Activated naive CD8-positive, alpha-beta T cell treated with anti-CD3 and anti-CD28 coated beads for 36 hours (primary cell): ENCODE measurements at places on chromosomes 2 and 18. TPM values are rescaled to one million over a fixed set of nuclear protein-coding genes. Genes with fewer than 3 reads are reported as not detected.

- peaks cover 33% of the 10 kb centered on the region for H3K4me1 ChIP-seq
- peak overlapping the region; percentile 91 for H3K27ac ChIP-seq
- H3K27me3 ChIP-seq: no peaks in the 10 kb centered on the region
Observed at GRCh38 chr2:206084870-206085741, 868 bp downstream of the INO80D start.

DNA sequence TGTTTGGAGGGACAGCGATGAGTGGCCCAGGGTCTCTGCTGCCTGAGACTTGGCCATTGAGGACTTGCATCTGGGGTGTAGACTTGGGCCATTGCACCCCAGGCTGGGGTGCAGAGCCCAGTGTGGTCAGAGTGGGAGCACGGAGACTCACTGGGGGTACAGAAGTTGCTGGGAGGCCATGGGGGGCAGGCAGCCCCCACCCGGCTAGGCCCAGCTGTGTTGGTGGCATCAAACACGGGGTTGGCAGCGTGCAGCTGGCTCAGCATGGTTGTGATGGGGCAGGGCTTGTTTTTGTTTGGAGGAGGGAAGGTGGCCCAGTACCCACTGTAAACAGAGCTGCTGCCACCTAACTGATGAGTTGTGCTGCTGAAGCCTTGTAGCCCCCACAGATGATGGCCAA lies 42.1 kb downstream of the GLI2 start:
- no peaks in the 10 kb centered on the region for H3K4me1 ChIP-seq
- no peaks in the 10 kb centered on the region for H3K27me3 ChIP-seq
- DNase-seq: no peak

DNA sequence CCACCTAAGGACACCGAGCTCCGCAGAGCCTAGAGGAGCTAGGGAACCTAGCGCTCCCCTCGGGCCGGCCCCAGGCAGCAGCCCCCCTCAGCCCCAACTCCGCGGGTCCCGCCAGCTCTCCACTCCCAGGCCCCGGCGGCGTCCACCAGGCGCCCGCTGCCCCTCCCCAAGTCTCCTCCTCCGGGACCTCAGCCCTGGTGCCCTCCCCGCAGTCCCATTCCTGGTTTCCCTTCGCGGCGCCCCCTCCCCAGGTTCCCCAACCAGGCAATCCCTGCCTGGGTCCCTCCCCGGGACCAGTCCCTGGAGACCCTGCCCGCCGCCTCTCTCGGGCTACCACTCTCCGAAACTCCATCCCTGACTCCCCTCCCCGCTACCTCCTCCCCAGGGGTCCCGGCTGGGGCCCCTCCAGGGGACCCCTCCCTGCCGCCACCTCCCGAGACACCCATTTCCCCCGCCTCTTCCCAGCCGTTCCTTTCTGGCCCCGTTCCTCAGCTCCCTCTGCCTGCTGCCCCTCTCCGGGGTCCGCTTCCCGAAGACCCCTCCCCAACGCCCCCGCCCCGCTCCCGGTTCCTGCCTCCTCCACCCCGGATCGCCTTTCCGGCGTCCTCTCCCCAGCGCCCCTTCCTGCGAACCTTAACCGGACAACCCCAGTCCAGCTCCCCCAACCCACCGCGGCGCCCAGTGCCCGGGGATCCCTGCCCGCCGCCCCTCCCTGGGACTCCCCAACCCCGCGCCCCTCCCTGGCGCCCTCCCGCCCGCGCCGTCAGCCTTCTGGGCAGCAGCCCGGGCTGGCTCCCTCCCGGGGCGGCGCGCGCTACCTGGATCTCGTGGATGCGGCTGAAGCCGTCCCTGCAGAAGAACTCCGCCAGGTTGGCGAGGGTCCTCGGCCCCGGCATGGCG lies 678 bp downstream of the CYP27C1 start:
- peaks cover 11% of the 10 kb centered on the region for H3K4me1 ChIP-seq
- peaks cover 2% of the 10 kb centered on the region for H3K36me3 ChIP-seq
- peak; percentile 24 for DNase-seq
- H3K27me3 ChIP-seq: peaks cover 73% of the 10 kb centered on the region
- H3K4me3 ChIP-seq: peak overlapping the region; percentile 52

- H3K4me3 ChIP-seq: no peak overlapping the region
- H3K4me1 ChIP-seq: peaks cover 31% of the 10 kb centered on the region
- H3K27me3 ChIP-seq: no peaks in the 10 kb centered on the region
- no peak overlapping the region for H3K27ac ChIP-seq
Observed at GRCh38 chr2:46362667-46363012, 65.4 kb downstream of the EPAS1 start.

Gene UGT1A8
- total RNA-seq: not detected

Gene SLC19A3
- not detected for total RNA-seq

Gene GKN1
- not detected for total RNA-seq

GRCh38 chr2:126809340-126809739 lies 89.3 kb upstream of the TEX51 start:
- H3K4me3 ChIP-seq: no peak overlapping the region
- no peaks in the 10 kb centered on the region for H3K36me3 ChIP-seq
- DNase-seq: no peak
- H3K27me3 ChIP-seq: peaks cover 21% of the 10 kb centered on the region
- H3K27ac ChIP-seq: no peak overlapping the region
- H3K4me1 ChIP-seq: no peaks in the 10 kb centered on the region

Gene SLC35F6
- 6.3 TPM for total RNA-seq

DNA sequence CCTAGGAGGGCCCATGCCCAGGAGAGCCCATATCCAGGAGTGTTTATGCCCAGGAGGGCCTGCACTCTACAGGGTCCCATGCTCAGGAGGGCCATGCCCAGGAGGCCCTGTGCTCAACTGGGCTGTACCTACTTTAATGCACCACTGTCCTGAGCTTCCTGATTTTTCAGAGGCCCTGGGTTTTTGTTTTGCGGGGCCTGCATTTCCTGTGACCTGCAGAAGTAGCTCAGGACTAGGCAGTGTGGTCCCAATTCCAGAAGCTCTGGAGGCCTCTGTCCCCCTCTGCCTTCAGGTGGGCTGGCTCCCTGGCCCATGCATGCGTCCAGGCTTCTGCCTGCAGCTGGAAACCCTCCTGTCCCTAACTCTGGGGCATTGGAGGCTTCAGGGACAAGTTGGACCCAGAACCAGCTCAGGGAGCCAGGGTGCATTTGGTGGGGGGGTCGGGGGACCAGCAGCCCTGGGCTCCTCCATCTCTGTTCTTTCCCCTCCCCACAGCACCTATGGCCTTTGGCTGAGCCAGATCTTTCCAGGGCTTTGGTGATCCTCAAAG lies 10.8 kb downstream of the GPR35 start:
- no peak overlapping the region for H3K27ac ChIP-seq
- no peaks in the 10 kb centered on the region for H3K4me1 ChIP-seq
- no peaks in the 10 kb centered on the region for H3K27me3 ChIP-seq
- peaks cover 8% of the 10 kb centered on the region for H3K36me3 ChIP-seq

DNA sequence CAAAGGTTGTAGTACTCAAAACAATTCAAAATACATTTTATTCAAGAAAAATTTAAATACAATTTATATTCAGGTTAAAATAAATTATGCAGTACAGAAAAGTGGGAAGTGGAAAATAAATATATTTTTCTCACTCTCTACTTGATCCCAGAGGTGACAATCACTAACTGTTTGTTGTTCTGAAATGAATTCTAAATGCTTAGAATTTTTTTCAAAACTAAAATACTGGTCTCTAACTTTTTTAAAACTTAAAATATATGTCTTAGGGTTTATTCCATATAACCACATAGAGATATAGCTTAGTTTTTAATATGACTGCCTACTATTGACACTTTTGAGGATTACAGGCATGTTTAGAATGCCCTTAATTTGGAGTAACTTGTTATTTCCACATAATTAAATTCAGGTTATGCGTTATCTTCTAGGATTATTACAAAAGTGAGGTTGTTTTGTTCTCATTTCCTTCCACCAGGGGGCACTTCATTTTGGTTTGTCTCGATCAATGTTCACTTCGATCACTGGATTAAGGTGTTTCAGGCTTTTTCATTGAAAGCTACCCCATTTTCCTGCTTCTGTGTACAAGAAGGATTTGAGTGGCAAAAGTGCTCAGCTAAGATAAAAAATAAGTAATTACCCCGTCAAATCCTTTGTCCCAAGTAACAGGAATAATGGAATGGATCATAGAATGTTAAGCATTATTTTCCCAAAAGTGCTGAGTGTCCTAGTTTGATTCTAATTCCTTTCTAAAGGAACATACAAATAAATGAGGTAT lies 27.1 kb upstream of the TFPI start:
- H3K27ac ChIP-seq: no peak overlapping the region
- peaks cover 6% of the 10 kb centered on the region for H3K36me3 ChIP-seq
- peaks cover 6% of the 10 kb centered on the region for H3K4me1 ChIP-seq
- H3K4me3 ChIP-seq: no peak overlapping the region
- H3K27me3 ChIP-seq: peaks cover 23% of the 10 kb centered on the region
- peak; percentile 7 for DNase-seq

Gene IL36B
- total RNA-seq: not detected

DNA sequence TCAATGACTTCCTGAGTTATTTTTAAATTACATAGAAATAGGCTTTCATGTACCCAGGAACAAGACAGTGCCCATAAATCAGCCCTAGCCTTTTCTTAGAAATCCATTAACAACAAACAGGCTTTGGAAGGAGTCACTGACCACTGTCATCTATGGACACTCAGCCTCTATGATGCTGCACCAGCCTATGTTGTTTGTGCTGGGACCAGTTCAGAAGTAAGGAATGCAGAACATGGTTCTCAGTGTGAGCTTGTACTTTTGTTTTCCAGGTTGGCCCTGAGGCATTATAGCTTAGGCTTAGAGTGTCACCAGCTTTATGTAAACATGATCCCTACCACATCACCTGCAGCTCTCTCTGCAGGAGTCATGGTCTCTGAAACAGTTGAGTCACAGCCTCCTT lies 335.7 kb upstream of the CDH7 start:
- no peak for DNase-seq
- no peak overlapping the region for H3K4me3 ChIP-seq

- no peak for DNase-seq
- H3K4me3 ChIP-seq: no peak overlapping the region
- peaks cover 27% of the 10 kb centered on the region for H3K36me3 ChIP-seq
Observed at GRCh38 chr2:160365716-160366367, 127.8 kb downstream of the RBMS1 start.

GRCh38 chr2:9154061-9154460 lies 52.6 kb upstream of the ASAP2 start:
- no peak overlapping the region for H3K4me3 ChIP-seq
- peaks cover 30% of the 10 kb centered on the region for H3K27me3 ChIP-seq
- no peak for DNase-seq
- H3K36me3 ChIP-seq: no peaks in the 10 kb centered on the region
- no peak overlapping the region for H3K27ac ChIP-seq

Gene CASP10
- total RNA-seq: 26.5 TPM
